ENCODE measurements at places on chromosomes 4 and X.

DNA sequence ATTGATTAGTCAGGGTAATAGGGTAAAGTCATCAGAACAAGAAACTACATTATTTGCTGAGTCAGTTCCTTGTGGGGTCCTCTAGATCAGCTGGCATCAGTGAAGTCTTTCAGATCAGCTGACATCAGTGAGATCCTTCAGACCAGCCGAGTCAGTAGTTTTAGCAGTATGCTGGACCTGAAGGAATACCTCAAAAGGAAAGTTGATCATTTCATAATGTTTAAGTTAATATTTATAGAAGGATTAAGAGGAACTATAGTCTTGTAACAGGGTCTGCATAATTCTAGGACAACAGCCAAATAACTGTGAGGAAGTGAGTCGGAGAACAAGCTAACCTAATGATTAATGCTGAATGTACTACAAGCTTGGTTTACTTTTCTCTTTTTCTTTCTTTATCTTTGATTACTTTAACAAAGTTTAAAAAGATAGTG, 958 bp upstream of the UGT2B7 start:
- no peak for DNase-seq

- DNase-seq, result no peak
Measured at GRCh38 chr4:182770259-182770995, 146.8 kb downstream of the DCTD start.

GRCh38 chrX:7252013-7252610, 104.2 kb upstream of the PUDP start:
- DNase-seq, result no peak

- DNase-seq, result no peak
Measured at GRCh38 chr4:8378776-8379175, 61.7 kb downstream of the ACOX3 start.

DNA sequence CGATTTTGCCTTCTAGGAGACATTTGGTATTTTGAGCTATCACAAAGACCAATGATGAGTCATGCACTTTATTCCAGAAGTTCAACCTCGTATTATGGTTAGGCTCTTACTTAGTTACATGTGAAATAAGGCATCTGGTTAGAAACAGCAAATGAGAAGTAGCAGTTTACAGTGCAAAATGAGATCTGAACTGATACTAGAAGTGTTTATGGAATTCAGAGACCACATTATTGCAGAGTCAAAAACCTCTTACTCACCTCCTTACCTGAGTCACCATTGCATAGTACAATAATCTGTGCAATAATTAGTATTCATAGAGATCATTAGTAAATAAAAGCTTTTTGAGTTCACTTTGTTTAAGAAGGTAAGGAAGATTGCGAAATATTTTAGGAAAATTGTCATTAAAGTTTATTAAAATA, 38.7 kb downstream of the SEC24B start:
- DNase-seq, result no peak

DNA sequence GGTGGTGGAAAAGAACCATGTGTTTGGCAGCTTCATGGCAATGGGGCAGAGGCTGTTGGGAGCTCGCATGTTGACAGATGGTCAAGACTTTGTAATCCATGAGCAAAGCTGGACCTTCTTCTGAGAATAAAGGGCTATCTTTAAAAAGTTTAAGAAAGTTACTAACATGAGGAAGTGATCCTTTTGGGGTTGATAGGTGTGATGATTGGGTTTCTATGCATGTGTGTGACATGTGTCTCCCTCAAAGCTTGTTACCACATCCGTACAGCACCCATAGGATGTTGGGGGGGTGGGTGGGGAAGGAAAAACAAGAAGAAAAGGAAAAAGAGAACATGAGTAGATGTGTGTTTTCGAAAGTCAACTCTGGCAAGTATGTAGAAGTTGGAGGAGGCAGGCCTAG, 123.0 kb upstream of the TLR3 start:
- no peak for DNase-seq

- no peak for DNase-seq
Measured at GRCh38 chr4:127370604-127371003, 262.2 kb upstream of the INTU start.

- DNase-seq, result no peak
Measured at GRCh38 chr4:16897991-16898827, at the start of gene LDB2. LDB2 (minus strand) TSS chr4:16898645.

- DNase-seq, result no peak
Measured at GRCh38 chr4:87249332-87250019, 29.1 kb upstream of the KLHL8 start.

- DNase-seq, result peak; percentile 38
Measured at GRCh38 chr4:153573881-153574802, 108.0 kb downstream of the TMEM131L start.

GRCh38 chrX:45229348-45229747, 28.7 kb upstream of the DIPK2B start:
- no peak for DNase-seq
